ENCODE measurements at places on chromosomes 12 and 14.

DNA sequence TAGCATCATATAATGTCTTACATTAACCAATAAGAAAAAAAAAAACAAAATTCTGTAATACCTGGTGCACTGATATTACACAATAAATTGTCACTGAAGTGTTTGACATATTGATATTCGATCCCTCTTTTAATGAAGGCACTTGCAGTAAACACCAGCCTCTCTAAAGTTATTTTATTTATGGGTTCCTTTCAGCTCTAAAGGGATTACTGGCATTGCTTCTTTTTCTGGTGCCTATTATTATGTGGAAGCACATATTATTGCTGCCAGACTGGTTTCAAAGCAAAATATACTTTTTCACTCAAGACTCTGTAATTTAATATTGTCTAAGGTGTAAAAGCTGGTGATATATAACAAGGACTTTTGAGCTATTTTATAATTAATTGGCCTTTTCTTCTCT lies 1090.5 kb downstream of the TRHDE start:
- DNase-seq, result no peak

DNA sequence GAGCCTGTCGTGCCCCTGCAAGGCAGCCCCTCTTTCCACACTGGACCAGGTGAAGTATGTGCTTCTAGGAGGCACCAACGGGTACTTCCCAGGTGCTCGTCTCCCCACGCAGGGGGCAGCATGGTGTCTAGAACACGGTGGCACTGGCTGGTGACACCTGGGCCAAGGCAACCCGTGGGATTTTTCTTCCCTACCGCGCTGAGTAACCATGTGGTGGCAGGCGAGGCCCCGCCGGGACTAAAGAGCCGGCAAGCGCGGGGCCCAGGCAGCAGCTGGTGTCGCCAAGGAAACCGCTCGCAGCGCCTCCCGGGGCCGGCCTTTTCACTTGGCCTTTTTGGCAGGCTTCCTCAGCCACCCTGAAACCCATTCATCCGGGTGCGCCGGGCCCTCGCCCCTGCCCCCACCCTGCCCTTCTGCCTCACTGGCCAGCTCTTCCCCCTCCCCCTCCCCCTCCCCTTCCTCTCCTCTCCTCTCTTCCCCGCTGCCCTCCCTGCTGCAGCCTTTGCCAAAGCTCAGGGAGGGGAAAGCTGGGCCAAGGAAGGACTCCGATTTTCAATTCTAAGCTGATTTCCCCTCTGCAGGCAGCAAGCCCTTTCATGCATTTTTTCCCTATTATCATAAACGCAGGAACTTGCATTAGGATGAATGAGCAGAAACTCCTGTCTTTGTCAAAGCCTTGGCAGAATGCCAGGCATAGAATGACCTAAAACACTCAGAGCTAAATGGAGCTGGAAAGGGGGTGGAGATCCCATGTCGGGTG lies 81.2 kb downstream of the IRF2BPL start:
- DNase-seq, result peak; percentile 62

GRCh38 chr12:14597480-14597879 lies 29.8 kb upstream of the PLBD1 start:
- no peak for DNase-seq

DNA sequence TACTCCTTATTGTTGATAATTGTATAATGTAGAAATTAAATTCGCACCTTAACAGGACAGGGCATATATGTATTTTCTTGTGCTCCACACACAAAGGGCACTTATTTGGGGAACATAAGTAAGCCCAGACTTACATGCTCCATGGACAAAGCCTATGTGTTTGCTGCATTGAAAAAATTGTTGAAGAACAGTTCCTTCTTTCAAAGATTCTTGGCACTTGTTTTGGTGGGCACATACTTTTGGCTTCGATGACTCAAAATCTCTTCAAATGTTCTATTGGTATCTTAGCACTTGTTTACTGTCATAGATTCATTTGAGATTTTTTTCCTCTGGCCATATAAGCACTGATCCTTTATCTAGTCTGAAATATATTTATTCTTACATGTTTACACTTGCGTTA lies 1.4 kb upstream of the MAP4K5 start:
- no peak for DNase-seq

DNA sequence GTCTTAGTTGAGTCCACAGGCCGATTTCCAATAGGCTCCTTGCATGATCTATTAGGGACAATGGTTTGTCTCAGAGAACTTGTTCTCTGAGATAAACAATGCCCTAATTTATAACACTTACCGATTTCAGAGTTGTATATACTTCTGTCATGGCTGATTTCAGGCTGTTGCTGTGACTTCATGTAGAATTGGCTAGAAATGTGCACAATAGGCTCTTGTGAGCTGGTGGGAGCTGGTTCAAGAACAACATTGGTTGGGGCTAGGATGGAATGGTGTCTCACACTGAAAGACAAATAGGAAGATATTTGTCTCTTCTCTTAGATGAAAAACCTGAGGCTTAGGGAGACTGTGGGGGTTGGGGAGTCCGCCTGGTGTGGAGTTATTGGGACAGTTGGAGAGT lies 6.7 kb upstream of the KRT86 start:
- DNase-seq, result no peak

DNA sequence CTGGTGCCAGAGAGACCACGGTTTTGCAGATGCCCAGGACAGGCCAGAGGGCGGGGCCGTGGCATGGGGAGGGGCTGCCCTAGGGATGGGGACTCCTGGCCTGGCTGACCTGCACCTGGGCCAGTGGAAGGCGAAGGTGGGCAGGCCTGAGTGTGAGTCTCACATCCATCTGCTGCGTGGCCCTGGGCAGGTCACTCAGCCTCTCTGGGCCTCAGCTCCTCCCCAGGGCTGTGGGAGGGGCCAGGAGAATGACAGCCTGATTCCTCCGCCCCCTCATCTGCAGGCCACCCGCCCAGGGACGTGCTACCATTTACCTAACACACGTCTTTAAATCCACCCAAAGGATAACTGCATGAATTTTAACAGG lies 90.9 kb downstream of the GALNT9 start:
- DNase-seq, result no peak

- DNase-seq, result no peak
Observed at GRCh38 chr12:53218551-53219291, 11.7 kb upstream of the ITGB7 start.

DNA sequence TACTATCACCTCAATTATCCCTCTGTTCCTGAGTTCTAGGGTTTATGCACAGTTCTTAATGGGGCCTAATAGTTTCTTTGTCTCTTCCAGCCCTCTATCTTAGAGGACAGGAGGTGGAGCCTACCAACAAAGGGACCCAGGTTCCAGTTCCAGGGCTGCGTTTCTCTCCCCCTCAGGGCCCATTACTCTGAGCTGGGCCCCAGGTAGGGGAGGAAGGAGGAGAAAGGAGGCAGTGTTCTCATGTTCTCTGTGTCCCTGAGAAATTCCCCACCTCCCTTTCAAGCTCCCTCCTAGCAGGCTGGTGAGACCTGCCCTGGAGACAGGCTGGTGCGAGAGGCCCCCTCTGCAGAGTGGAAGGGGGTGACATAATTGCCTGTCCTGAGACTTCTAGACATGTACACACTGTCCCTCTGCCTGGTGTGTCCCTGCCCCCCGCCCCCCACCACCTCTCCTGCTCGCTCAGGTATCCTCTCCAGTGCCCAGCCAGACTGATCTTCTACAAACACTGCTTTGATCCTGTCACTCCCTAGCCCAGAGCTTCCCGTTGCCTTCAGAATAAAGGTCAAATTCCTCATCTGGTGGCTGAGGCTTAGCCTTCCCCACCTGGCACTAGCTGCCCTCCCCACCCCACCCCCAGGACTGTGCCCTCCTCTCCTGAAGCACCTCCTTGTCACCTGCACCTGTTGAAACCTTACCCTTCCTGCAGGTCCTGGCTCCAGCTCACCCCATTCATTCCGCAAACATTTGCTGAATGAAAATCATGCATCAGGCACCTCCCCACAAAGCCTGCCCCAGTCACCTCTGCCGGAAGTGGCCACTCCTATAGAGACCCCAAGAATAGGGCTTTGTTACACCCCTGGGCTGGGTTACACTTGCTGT lies 21.1 kb upstream of the KRT8 start:
- DNase-seq, result no peak

DNA sequence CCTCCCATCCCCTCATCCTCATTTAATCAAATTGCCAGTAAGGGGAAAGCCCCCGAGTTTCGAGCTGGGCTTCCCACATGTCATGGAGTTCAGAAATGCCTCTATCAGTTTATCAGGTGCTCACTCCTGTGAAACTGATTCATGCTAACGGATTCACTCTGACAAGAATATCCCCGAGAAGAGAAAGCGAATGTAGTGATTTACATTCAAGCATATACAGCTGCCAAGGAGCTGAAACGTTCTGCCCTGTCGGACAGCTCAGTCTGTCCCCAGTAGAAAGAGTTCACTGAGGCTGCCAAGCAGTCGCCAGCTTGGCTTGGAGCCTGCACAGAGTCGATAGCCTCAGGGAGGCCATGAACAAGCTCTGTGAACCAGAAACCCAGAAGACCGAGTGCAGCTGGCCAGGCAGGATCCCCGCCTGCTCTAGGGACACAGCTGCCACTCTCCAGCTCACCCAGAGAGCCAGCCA lies 88.4 kb downstream of the TMCC3 start:
- no peak for DNase-seq

- no peak for DNase-seq
Observed at GRCh38 chr14:22845821-22846625, 9.6 kb downstream of the MMP14 start.

GRCh38 chr12:53207042-53207441 lies at the start of gene ITGB7:
Gene ITGB7, minus strand, starts transcription at chr12:53207251. Its CDS starts 6,808 bp downstream, at chr12:53200443.
- DNase-seq, result peak; percentile 52

DNA sequence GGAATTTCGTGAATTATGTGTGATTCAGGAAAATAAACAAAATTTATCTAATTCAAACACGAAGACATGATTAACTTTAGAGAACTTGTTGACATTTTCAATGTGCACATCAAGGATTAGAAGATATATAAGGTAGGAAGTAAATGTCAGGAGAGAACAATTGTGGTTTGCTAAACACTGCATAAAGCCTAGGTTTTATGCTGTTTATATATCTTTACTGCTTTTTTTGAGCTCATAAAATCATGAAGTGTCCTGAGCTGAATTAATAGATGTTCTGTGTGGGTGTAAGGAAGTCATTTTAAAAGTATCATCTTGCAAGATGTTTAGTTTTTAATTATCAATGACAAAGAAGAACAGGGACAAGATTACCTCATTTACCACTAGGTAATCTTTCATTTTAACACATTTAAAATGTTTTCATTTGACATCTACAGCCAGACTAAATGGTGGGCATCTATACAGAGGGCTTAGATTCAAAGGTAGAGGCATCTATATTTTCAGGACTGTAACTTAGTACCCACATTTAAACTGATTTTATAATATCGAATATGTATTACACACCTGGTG lies 382.8 kb downstream of the ADAMTS20 start:
- no peak for DNase-seq

DNA sequence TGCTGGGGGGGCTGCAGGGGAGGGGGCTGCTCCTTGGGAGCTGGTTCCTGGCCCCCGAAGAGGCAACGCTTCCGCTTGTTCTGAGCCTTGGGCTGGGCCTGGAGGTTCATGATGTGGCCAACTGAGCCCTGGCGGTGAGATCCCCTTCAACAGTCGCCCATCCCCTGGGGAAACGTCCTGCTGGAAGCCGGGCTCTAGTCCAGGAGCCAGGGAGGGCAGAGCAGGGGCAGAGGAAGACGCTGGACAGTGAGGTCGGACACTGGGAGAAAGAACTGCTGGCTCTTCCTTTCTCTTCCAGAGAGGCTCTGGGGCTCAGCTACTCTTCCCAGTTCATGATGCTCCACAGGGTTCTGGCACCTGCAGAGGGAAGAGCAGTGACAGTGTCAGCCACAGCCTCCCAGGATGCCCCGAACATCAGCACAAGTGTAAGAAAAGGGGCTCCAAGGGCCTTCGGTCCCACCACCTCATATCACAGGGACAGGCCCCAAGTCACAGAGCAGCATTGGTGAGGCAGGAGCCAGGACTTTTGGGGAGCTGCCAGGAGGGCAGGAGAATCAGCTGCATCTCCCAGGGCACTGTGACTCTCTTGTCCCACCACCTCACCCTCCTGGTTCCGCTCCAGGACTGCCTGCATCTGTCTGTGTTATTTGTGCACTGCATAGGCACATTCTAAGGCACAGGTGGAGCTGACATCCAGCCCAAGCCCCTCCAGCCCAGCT lies 25.9 kb upstream of the PNMA1 start:
- no peak for DNase-seq

- DNase-seq, result no peak
Observed at GRCh38 chr14:105069871-105070759, 4.9 kb upstream of the GPR132 start.

DNA sequence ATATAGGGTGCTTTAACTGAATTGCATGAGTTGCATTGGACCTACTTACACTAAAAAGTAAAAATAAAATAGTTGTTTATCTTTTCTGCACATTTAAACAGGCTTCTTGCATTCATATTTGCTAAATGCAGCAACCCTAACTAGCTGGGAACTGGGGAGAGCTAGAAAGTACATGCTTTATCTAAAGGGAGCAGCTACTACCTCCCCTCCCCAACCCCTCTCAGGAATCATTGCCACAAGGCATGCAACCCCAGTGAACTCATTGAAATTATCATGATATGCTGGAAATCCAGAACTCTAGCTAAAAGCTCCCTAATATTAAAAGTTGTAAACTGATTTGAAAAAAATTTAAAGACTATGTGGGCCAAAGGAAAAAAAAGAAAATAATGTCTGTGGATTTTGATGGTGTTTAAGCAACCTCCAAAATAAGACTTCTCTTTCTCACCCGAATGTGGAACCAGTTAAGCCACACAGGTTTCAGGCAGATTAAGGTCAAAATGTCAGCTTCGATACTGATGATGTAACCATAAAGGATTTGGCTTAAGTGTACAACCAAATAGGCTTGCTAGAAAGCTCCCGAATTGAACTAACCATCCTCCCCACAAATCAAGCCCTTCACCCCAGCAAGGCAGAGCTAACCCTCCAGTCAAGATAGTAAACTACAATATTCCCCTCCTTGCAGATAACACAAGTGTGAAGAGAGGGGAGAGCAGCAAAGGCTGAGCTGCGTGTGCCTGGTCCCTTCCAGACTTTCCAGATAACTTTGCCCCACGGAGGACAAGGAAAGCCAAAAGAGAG lies 13.8 kb upstream of the POC1B start:
- DNase-seq, result no peak

DNA sequence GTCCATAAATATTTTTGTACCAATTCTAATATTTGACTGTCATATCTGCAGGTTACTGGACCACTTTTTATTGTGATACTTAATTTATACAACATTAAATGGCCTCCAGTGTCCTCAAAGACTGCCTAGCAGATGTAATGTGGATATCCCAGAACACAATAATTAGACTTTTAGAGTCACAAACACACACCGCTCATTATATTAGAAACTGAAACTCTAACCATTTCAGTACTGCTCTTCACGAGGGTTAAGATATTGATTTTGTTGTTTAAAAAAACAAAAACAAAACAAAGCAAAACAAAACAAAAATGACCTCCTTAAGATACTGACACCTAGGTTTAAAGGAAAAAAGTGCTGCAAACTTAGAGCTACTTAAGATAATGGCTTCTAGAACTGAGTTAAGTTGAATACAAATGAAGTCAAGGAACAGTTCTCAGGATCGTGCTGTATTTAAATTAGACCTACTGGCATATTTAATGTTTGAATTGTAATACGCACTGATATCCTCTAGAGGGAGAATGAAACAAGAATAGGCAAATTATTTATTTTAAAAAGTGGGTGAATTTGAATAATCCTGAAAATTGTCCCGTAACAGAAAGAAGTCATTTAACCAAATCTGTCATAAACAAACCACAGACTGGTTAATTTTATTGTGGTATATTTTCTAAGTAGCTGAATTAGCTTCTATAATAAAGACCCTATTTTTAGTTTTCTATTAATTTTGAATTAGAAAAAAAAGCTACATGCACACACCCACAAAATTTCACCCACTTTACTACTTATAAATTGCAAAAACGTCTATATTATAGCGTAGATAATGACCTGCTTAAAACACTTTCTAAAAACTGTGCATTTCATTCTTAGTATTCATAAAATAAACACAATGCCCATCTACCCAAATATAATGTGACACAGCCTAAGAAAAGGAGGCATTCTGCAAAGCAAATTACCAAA lies 395.2 kb upstream of the DCN start:
- DNase-seq, result no peak

Measured in stimulated activated CD8-positive, alpha-beta memory T cell treated with anti-CD3 and anti-CD28 coated beads, Interleukin-12 subunit alpha, Interleukin-12 subunit beta, amount 100 ng/mL, for 1 hour (primary cell).